ENCODE measurements at places on chromosomes 7 and 10.

DNA sequence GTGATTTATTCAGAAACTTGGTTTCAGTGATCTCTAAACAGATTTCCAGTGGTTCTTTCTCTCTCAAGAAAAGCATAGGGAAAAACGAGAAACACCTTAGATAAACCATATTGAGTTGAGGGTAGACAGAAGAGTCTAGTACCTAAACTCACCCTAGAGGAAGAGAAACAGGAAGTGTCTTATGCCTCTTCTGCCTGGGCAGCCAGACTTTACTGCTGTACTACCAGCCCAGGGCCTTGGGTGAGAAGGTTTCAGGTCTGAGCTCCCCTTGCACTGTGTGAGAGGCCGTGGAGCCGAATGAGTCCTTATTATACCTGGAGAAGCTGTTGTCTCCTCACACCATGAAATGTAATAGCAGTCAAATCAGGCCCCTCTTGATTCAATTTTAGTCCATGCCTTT is 18.2 kb downstream of the HIF1AN start:
- no peak for DNase-seq

- no peak for DNase-seq
Observed at GRCh38 chr10:75505293-75505692, 73.9 kb downstream of the LRMDA start.

GRCh38 chr7:143988976-143989745 is 11.0 kb upstream of the OR6B1 start:
- DNase-seq, result no peak

DNA sequence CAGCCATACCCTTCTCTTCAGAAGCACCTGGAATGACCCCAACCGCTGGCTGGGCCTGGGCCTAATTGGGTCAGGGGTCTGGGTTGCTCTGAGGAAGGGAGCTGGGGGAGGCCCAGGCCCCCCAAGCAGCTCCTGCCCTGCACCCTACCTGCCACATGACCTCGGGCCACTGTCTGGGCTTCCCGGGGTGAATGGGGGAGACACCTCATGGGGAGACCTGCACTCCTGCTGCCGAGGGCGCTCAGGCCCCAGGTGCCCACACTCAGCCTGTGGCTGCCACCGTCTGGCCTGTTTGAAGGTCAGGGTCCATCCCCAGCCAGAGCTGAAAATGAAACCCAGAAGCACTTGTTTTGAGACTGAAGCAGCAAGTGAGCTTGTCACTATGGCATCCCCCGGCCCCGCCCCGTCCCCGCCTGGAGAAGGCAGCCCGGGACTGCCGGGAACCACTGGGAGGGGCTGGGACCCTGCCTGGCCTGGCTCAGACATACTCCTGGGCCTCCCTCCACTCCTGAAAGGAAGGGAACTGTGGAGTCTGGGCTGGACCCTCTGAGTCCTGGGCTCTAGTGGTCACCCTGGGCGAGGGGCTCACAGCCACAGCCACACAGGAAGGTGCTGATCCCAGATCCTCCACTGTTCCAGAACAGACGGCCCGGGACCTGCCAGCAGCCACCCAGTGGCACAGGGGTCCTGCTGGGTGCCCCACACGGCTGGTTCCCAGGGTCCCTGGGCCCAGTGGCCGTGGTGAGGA is 7.4 kb upstream of the MICALL2 start:
- no peak for DNase-seq

GRCh38 chr10:95477175-95477520 is 84.0 kb downstream of the SORBS1 start:
- DNase-seq, result no peak

GRCh38 chr7:132394283-132395198 is 181.7 kb downstream of the PLXNA4 start:
- DNase-seq, result peak; percentile 37

DNA sequence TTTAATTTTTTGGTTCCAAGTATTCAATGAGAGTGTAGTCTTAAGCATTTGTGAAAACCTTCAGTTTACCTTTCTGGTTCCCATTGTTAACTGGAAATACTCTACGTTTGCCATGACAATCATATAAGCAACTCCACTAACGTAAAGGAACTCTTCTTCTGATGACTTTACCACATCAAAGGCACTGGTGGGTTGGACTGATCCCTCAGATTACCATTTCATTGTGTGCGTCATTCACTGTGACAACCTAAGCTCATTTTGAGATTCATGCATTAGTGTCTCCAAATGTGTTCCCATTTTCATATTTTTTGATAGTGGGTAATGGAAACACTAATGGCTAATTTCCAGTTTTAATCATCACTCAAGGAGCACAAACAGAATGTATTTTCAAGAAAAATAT is 119.9 kb upstream of the COL1A2 start:
- no peak for DNase-seq

DNA sequence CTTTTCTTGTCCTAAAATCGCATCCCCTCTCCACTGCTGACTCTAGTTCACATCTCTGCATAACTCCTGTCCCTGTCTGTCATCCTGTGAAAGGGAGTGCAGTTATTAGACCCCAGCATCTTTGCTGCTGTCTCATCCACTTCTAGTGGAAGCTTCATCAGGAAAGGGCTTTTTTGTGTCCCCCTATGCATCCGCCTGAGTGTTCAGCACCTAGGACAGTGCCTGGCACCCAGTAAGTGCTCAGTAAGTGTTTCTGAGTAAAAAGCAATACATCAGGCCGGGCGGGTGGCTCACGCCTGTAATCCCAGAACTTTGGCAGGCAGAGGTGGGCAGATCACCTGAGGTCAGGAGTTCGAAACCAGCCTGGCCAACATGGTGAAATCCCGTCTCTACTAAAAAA is 211.8 kb upstream of the FOXK1 start:
- no peak for DNase-seq

- no peak for DNase-seq
Observed at GRCh38 chr10:818010-818409, 113.5 kb downstream of the LARP4B start.

DNA sequence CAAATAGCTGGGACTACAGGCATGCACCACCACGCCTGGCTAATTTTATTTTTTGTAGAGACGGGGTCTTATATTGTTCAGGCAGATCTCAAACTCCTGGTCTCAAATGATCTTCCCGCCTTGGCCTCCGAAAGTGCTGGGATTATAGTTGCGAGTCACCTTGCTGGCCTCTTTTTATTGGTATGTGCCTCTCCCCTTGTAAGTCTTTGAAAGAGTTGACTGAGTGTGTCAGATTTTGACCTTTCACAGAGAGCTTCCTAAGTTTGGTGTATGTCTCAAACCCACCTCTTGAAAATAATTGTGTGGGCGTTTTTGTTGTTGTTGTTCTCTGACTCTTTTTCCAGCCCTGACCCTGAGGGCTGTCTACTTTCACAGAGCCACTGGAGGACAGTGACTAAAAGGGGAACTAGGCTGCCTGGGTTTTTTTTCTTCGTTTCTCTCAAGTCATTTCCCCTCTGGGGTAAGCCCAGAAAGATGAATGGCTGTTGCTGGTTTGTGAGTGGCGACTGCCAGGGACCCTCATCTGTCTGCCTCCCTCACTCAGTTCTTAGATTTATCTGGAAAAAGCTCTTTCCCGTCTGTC is 262.8 kb downstream of the ZEB1 start:
- DNase-seq, result peak; percentile 43

GRCh38 chr10:31836569-31837406 is 91.8 kb downstream of the ARHGAP12 start:
- no peak for DNase-seq

GRCh38 chr7:142891490-142892082 is 6.0 kb upstream of the TRPV6 start:
- no peak for DNase-seq

GRCh38 chr7:157153260-157153659 is 14.5 kb downstream of the UBE3C start:
- no peak for DNase-seq

DNA sequence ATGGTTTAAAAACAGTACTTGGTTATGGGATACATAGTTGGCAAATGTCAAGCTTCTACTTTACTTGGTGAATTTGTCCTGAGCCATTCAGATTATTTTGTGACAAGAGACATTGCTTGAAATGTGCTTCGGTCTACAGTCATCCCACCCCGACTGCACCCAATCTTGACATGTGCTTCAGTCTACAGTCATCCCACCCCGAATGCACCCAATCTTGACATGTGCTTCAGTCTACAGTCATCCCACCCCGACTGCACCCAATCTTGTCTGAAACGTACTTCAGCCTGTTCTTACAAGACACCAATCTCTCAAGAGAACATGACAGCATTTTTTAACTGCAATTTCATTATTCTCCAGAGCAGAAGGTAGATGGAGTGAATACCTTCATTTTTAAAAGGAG is 47.8 kb downstream of the PRKCQ start:
- no peak for DNase-seq

GRCh38 chr7:51029701-51030191 is 247.1 kb upstream of the GRB10 start:
- DNase-seq, result no peak

- DNase-seq, result no peak
Observed at GRCh38 chr7:71414490-71414889, 282.5 kb downstream of the GALNT17 start.

DNA sequence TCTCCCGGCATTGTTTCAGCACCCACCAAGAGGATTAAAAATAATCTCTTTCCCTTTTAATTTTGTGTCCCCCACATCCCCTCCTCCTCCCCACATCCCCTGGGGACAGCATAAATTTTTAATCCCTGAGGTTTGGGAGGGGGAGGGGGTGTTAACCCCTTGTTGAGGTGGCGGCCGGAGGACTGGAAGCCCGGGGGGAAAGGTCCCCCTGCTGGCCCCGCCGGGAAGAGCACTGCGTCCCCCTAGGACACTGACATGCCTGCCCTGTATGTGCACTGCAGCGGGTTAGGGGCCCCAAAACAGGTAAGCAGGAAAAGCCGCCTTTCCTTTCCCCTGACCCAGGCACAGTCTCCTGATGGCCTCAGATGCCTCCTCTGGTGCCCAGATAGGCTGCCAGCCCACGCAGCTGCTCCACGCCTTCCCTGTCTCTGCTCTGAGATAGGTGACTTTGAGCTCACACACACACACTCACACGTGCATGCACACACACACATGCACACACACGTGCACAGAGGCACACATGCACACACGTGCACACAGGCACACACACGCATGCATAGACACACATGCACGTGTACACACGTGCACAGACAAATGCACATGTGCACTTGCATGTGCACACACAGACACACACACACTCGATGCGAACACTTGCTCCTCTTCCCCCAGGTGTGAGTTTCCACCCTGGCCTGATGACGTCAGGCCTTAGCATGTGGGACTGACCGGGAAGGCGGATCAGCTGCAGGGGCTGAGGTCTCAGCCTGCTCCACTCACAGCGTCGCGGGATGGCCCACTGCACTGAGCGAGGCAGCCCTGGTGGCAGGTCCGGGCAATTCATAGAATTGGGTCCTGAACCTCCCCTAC is 12.3 kb downstream of the CNPY1 start:
- DNase-seq, result no peak

DNA sequence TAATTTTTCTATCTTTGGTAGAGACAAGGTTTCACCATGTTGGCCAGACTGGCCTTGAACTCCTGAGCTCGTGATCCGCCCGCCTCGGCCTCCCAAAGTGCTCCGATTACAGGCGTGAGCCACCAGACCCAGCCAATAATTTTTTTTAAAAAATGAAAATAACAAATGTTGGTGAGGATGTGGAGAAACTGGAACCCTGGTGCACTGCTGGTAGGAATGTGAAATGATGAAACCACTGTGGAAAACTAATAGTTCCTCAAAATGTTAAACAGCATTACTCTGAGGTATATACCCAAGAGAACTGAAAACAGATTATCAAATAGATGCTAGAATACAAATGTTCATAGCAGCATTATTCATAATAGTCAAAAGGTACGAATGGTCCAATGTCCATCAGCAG is 23.0 kb upstream of the YWHAG start:
- DNase-seq, result no peak

DNA sequence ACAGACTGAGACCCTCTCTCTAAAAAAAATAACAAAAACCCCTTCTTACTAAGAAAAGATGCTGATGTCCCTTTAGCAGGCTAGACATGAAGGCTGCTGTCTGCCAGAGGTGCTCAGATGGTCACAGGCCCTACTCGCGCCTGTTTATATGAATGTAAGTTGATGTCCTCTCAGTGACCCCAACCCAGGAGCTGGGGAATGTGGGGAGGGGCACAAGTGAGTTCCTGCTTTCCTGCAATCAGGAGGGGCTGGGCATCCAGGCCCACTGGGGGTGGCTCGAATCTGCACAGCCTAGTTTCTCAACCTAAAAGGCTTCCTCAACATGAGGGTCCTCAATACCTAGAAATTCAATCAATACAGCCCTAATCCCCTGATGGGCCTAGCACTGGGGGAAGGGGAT is 12.1 kb upstream of the SLC29A3 start:
- no peak for DNase-seq

- DNase-seq, result peak; percentile 52
Observed at GRCh38 chr10:8444630-8445029, 390.1 kb downstream of the GATA3 start.

- no peak for DNase-seq
Observed at GRCh38 chr10:28211759-28212158, 91.1 kb downstream of the MPP7 start.

DNA sequence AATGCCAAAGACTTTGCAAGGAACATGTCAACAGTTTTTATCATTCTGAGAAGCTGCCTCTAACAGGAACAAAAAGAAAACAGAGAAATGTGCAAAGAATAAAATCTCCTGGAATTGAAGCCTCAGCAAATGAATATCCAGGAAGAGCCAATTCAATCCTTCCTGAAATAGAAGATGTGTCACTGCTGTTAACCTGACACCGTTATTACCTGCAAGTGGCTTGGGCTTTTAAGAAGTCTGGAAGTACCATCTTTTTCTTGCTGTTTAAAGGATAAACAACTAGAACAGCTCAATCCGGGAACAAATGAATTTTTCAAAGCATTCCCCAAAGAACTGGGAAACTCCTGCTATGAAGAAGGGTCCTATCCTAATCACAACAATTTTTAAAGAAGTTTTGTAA is 434.8 kb downstream of the KCNMA1 start:
- DNase-seq, result no peak

DNA sequence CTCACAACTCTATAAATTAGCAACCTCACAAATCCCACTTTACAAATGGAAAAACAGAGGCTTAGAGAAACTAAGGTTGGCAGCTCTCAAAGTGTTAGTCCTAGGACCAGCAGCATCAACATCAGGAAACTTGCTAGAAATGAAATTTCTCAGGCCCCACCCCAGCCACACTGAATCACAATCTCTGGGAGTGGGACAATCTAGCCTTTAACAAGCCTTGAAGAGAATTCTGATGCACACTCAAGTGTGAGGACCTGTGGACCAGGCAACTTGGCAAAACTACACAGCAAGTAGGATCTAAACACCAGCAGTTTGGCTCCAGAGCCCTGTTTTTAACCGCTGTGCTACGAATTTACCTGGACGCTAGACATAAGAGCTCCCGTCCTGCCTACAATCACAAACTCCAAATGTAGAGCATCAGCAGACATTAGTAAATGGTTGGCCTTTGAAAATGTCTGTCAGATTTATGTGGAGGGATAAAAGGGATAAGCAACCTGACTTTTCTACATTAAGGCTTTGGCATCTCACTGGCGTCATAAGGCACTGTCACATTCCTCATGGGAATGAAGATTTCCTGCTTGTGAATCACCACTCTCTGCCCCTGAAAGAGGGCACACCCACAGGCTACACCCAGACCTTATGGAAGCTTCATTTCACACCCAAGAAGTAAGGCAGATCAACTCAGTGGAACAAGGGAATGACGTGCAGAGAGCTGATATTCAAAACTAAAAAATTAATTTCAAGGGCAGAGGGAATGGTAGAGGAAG is 34.5 kb downstream of the PPP1R3C start:
- DNase-seq, result no peak

Data from CD4-positive, alpha-beta T cell treated with Interleukin-4 for 1 hour (primary cell).